ENCODE measurements at places on chromosomes 7 and 10.

- DNase-seq: no peak
Observed at GRCh38 chr7:108222236-108222892, 92.2 kb upstream of the LAMB4 start.

GRCh38 chr7:71782051-71782450 lies 630.1 kb downstream of the CALN1 start:
- DNase-seq: no peak

DNA sequence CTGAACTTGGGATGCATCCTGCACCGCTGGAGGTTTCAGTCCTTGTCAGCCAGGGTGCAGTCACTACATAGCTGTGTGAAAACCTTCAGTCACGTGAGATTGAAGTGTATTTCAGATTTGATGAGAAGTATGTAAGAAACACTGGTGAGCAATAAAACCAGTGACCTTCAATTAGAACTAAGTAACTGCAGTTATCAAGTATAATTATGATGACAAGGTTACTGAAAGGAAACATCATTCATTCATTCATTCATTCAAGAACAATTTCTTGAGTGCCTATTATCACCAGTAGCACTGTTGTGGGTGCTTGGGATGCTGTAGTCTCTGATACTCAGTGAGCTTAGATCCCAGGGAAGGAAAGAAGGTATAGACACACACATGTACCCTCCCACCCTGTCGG lies 33.6 kb downstream of the RHEB start:
- DNase-seq: no peak

DNA sequence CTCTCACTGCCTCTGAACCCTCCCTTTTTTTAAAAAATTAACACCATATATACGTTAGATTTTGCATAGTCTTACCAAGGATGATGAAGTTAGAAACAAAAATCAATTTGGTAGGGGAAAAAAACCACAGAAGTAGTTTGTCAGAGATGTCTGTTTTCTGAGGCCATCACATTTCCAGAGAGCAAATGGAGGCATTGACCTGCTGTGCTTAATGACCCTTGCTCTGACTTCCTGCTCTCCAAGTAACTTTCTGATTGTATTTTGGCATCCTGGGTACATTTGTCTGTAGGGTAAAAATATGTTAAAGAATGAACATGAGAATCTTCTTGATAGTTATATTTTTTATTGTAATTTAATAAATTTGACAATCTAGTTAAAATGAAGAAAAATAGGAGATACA lies 140.2 kb downstream of the LCOR start:
- no peak for DNase-seq
